ENCODE measurements at places on chromosomes 16 and 17.

DNA sequence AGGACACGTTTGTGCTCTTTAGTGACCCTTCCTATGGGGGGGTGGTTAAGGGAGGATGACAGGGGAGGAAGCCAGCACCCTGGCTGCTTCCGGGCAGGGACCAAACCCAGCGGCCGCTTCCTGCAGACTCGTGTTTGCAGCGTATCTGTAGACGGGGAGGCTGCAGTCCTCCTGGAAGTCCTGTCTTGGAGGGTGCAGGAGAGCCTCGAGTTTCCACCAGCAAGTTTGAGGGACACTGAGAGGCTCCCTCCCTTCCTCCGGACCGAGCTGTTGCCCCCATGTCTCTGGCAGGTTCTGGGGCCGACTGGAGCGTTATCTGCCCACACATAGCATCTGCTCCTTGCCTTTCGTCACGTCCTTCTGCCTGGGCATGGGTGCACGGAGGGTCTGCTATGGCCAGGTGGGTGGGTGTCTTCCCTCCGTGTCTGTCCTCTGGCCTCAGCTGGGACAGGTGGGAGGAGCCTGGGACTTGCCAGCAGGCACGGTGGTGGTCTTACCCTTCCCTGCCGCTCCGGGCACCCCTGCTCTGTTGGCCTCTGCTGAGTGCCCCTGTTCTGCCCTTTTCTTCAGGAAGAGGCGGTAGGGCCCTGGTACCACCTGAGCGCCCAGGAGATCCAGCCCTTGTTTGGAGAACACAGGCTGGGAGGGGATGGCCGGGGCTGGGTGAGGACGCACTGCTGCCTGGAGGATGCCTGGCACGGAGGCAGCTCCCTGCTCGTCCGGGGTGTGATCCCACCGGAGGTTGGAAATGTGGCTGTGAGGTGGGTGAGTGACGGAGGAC lies 8.8 kb downstream of the ENGASE start:
- DNase-seq = no peak
- H3K27me3 ChIP-seq = no peaks in the 10 kb centered on the region
- H3K4me1 ChIP-seq = no peaks in the 10 kb centered on the region
- peaks cover 2% of the 10 kb centered on the region for H3K36me3 ChIP-seq
- H3K4me3 ChIP-seq = no peak overlapping the region

GRCh38 chr17:61422116-61422799 lies 22.6 kb downstream of the TBX2 start:
- peaks cover 2% of the 10 kb centered on the region for H3K4me1 ChIP-seq
- DNase-seq = no peak
- H3K36me3 ChIP-seq = no peaks in the 10 kb centered on the region
- H3K27me3 ChIP-seq = no peaks in the 10 kb centered on the region
- H3K27ac ChIP-seq = no peak overlapping the region

GRCh38 chr16:9846362-9847099 lies 335.7 kb downstream of the GRIN2A start:
- H3K27me3 ChIP-seq = no peaks in the 10 kb centered on the region
- H3K4me3 ChIP-seq = no peak overlapping the region
- no peaks in the 10 kb centered on the region for H3K36me3 ChIP-seq
- H3K27ac ChIP-seq = peak overlapping the region; percentile 64
- H3K4me1 ChIP-seq = peaks cover 22% of the 10 kb centered on the region

DNA sequence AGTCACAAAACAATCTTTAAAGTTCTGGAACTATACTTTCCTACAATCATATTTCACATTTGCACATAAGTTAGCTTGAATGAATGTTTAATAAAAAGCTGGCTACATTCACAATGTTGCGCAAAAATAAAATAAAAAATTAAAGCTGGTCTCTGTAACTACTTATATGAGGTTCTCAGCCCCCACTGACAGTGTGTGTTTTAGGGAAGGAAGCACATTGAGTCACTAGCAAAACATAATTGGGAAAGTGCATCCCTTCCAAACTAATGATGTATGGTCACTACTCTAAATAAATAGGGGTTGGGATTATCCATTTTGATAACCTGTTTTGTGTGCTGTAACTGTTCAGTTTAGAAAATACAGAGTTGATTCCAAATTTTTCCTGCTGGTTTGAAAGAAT lies 251.9 kb downstream of the IRX3 start:
- H3K4me1 ChIP-seq = no peaks in the 10 kb centered on the region
- H3K27ac ChIP-seq = no peak overlapping the region
- DNase-seq = no peak
- no peak overlapping the region for H3K4me3 ChIP-seq
- H3K27me3 ChIP-seq = no peaks in the 10 kb centered on the region
- H3K36me3 ChIP-seq = no peaks in the 10 kb centered on the region

DNA sequence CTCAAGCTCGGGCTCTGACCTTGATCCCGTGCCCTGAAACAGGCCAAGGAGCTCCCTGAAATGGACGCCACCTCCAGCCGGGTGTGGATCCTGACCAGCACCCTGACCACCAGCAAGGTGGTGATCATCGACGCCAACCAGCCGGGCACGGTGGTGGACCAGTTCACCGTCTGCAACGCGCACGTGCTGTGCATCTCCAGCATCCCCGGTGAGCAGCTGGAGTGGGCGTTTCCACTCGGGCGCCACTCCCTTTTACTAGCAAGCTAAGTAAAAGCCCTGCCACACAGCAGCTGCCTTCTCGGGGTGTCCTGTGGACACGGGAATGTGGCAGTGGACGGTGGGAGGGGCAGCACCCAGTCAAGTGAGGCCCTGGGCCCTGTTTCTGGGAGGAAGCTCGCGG lies 6.4 kb downstream of the NME3 start:
- no peaks in the 10 kb centered on the region for H3K27me3 ChIP-seq
- H3K4me1 ChIP-seq = no peaks in the 10 kb centered on the region
- no peak for DNase-seq

DNA sequence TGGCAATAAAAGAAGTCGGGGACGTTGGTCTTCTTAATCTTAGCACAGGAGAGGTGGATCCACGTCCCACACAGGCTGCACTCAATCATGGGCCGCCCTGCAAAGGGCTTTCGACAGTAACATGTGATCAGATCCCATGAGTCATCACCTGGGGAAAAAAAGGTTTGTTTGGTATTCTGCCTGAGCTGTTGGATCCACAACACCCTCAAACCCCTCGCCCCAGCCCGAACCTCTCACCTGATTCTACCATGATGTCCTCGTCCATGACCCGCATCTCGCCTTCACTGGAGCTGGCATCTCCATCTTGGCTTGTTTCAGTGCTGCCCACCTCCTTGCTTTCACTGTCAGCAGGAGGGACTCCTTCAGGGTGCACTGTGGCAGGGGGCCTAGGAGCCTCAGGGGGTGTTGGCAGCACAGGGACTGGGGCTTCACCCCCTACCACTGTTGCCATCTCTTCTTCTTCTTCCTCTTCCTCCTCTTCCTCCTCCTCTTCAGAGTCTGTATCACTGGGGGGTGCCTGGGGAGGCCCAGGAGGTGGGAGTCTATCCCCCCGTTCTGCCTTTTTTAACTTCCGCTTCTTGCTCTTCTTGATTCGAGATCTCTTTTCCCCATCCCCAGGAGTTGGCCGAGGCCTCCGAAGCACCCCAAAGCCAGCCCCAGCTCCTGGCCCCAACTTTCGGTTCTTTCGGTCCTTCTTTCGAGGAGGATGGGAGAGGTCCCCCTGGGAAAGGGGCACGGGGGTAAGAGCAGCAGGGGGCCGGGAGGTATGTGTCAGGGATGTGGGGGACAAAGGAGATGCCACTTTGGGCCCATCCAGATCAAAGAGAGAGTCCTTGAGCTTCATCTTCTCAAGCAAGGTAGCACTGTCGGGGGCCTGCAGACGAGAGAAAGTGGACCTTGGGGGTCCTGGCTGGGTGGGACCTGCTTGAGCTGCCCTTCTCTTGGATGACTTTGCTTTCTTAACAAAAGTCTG lies 1.7 kb upstream of the DVL2 start:
- H3K4me1 ChIP-seq = peaks cover 25% of the 10 kb centered on the region
- DNase-seq = no peak
- no peaks in the 10 kb centered on the region for H3K27me3 ChIP-seq

DNA sequence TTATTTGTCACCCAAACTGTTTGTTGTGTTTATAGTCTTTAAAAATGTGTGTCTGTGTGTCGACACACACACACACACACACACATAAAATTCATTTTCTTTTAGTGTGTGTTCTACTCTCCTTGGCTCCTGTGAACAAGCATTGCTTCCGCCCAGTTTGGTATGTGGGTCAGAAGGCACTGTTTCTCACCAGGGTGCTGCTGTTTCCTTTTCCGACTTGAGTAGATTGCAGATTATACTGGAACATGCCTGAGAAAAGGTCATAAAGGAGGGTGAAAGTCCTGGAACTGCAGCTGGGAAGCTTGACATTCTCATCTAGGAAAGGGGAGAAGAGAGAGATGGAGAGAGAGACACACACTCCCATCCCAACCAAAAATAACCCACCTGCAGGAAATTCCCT lies 330.3 kb downstream of the BCAS3 start:
- DNase-seq = peak; percentile 18
- no peaks in the 10 kb centered on the region for H3K27me3 ChIP-seq
- peak overlapping the region; percentile 27 for H3K27ac ChIP-seq
- H3K4me1 ChIP-seq = peaks cover 12% of the 10 kb centered on the region

DNA sequence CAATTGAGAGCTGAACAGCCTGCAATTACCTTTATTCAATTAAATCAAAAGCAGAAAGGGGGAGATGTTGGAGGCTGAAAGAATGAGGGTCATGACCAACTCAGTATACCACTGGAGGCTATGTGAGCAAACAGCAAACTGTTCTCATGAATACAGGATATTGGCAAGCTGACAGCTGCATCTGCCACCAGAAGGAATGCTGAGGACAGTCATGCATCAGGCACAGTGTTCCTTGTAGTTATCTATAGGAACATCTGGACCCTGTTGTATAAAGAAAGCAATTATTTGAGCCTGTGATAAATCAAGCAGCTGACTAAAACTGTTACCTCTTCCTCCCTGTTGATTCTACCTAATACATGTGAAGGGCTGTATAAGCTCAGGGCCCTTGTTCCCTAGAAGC lies 2064.6 kb downstream of the TP53TG3F start:
- no peaks in the 10 kb centered on the region for H3K36me3 ChIP-seq
- no peak for DNase-seq
- no peaks in the 10 kb centered on the region for H3K27me3 ChIP-seq
- no peaks in the 10 kb centered on the region for H3K4me1 ChIP-seq
- no peak overlapping the region for H3K4me3 ChIP-seq

All from fibroblast of lung (primary cell).